ENCODE measurements at places on chromosomes 7 and 10.

DNA sequence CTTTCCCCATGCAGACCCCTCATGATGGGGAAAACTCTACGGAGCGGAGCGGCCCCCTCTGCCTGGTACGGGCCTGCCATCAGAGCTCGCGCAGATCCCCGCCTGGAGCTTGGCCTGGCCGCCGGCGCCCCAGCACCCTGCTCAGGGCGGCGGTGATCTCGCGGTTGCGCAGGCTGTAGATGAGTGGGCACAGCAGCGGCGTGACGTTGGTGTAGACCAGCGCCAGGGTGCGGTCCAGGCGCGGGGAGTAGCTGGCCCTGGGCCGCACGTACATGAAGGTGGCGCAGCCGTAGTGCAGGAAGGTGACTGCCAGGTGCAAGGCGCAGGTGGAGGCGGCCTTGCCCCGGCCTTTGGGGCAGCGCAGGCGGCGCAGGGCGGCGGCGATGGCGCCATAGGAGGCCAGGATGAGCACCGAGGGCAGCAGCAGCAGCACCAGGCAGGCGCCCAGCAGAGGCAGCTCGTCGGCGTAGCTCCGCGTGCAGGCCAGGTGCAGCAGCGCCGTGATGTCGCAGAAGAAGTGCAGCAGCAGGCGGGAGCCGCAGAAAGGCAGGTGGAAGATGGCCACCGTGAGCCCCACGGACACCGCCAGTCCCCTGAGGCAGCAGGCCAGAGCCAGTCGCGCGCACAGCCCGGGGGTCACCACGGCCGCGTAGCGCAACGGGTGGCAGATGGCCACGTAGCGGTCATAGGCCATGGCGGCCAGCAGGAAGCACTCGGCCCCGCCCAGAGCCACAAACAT lies 33.4 kb downstream of the TAS2R41 start:
- DNase-seq = no peak

GRCh38 chr10:86600296-86600695 lies 54.1 kb upstream of the OPN4 start:
- no peak for DNase-seq

DNA sequence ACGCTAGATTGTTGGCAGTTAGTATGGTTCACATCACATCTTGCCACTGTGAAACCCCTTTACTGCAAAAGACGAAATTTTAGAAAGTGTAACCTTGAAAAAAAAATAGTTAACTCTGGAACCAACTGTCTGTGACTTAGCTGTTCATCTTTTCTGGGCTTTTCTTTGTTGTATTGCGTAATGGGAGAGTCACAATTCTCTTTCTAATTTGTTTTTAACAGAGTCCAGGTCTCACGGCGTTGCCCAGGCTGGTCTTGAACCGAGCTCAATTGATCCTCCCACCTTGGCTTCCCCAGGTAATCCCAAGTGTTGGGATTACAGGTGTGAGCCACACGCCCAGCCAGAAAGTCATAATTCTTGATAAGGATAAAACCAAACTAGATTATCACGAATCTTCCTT lies 14.5 kb downstream of the UBE3C start:
- no peak for DNase-seq

- DNase-seq = no peak
These were observed 47.6 kb downstream of the SMURF1 start for GRCh38 chr7:99096124-99096887.

DNA sequence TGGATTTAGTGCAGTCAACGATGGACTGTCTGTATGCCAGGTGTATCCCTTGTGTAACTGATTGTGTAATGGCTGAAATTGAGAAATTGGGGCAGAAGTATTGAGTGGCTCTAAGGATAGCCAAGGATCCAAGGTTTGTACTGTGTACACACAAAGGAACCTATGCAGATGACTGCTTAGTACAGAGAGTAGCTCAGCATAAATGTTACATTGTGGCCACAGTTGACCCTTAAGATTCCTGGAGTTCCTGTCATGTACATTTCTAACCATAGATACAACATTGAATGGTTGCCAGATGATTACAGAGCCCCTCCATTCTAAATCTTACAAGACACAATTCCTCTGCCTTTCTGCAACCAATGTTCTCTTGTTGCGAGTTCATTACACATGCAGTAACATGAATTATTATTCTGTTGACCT lies 25.3 kb downstream of the CCDC126 start:
- no peak for DNase-seq

- no peak for DNase-seq
These were observed at the start of gene SLC18A2 for GRCh38 chr10:117240621-117241529. Gene SLC18A2, plus strand, starts transcription at chr10:117241114. Its CDS starts 580 bp downstream, at chr10:117241694.

- DNase-seq = no peak
These were observed 96.3 kb downstream of the CPED1 start for GRCh38 chr7:121084748-121085336.

GRCh38 chr7:68682910-68683309 lies 915.4 kb upstream of the AUTS2 start:
- peak; percentile 97 for DNase-seq

DNA sequence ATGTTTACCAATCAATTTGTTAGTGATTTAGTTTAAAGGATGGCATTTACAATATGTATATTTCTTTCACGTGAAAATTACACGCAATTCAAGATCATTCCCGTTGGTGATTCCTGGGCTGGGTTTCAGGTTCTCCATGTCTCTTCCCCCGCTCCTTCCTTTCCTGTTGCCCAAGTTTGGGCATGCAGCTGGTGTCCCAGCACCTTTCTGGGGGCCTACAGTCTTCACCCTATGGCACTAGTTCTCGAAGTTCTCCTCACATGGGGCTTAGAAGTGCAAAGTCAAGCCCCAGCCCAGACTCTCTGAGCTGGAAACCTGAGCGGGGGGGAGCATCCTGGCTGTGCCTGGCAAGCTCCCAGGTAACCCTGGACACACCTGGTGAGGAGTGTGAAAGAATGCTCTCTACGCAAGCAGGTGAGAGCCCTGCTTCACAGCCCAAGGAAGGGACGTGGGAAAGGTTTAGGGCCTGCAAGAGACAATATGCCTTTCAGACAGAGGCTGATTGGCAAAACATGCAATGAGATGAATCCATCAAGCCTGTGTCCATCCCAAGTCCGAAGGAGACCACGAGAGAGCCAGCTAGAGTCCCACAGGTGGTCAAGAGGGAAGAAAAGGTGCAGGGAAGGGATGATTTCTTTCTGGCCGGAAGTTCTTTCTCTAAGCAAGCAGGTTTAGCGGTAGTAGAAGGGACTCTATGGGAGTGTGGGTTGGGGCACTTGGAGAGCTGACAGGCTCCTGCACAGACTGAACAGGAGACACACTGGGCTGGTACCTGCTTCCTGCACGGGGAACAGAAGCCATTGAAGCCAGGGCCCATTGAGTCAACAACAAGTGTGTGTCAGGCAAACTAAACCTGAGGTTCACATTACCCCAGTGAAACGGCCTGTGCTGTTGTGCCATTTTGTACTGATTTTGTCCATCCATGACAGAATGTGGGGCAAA lies 131.1 kb downstream of the ADARB2 start:
- no peak for DNase-seq

GRCh38 chr10:59864141-59864962 lies 42.0 kb downstream of the CCDC6 start:
- DNase-seq = no peak

- no peak for DNase-seq
These were observed 62.6 kb downstream of the ADK start for GRCh38 chr10:74213571-74214162.

DNA sequence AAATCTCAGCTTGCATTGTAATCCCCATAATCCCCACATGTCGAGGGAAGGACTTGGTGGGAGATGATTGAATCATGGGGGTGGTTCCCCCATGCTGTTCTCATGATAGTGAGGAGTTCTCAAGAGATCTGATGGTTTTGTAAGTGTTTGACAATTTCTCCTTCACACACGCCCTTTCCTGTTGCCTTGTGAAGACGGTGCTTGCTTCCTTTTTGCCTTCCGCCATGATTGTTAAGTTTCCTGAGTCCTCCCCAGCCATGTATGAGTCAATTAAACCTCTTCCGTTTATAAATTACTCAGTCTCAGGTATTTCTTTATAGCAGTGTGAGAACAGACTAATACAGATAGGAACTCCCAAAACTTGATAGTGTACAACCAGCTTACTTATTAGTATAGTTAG lies 98.6 kb downstream of the CREM start:
- DNase-seq = no peak

- no peak for DNase-seq
These were observed 386.2 kb downstream of the KCNMA1 start for GRCh38 chr10:77251297-77252013.

- no peak for DNase-seq
These were observed 2.5 kb downstream of the INTS1 start for GRCh38 chr7:1501487-1502270.

DNA sequence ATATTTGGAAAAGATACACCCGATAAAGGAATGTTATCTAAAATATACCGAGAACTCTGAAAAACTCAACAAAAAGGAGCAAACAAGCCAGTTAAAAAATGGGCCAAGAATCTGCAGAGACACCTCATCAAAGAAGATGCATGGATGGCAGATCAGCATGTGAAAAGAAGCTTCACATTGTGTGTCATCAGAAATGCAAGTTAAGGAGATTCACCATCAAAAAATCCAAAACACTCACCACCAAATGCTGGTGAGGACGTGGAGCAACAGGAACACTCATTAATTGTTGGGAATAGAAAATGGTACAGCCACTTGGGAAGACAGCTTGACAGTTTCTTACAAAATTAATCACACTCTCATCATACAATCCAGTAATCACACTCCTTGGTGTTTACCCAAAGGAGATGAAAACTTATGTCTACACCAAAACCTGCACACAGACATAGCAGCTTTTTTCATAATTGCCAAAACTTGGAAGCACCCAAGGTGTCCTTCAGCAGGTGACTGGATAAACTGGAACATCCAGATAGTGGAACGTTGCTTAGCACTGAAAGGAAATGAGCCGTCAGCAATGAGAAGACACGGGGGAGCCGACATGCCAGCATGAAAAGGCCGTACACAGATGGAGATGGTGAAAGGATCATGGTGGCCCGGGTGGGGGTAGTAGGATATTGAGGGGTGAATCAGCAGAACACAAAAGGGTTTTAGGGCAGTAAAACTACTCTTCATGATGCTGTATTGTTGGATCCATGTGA lies 27.9 kb upstream of the PWWP2B start:
- DNase-seq = no peak

GRCh38 chr10:128574581-128575210 lies 448.5 kb upstream of the MKI67 start:
- no peak for DNase-seq

DNA sequence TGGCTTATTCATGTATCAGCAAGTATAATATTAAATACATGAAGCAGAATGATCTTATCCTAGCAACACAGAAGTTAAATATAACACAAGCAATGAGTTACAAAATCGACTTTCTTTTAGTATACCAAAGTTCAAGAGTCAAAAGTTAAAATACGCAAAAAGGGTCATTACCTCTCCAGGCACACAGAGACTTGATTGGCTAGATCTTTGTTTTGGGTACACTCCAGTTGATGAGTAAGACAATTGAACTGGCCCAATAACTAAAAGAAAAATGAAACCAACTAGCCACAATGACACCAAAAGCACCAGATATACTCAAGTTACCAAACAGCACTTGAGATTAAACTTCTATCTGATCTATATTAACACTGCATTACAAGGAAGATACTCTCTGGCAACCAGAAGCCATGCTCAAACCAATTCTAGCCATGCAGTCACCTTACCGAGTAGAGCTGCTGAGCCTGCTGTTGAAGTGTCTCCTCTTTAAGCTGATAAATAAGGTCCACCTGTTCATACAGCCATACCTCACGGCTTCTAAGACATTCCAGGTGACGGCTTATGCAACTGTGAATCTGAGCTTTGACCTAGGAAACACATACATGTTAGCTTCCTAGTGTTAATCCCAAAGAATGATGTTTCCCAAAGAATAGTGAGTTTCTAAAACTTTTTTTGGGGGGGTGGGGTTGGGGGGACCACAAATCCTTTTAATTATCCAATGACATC lies 15.6 kb downstream of the NCOA4 start:
- no peak for DNase-seq

DNA sequence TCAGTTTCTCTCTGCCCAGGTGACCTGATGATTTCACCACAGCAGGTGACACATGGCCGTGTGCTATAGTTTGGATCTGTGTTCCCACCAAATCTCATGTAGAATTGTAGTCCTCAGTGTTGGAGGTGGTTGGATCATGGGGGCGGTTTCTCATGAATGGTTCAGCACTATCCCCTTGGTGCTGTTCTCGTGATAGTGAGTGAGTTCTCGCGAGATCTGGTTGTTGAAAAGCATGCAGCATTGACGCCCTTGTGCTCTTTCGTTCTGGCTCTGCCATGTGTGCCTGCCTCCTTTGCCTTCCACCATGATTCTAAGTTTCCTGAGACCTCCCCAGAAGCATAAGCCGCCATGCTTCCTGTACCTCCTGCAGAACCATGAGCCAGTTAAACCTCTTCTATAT lies 85.2 kb upstream of the C1QL3 start:
- DNase-seq = no peak

GRCh38 chr7:102300643-102301221 lies 14.1 kb downstream of the SH2B2 start:
- no peak for DNase-seq

- DNase-seq = no peak
These were observed 111.7 kb upstream of the GJD4 start for GRCh38 chr10:35493196-35494118.

- no peak for DNase-seq
These were observed 63.9 kb downstream of the PPP1R9A start for GRCh38 chr7:94971051-94971867.

DNA sequence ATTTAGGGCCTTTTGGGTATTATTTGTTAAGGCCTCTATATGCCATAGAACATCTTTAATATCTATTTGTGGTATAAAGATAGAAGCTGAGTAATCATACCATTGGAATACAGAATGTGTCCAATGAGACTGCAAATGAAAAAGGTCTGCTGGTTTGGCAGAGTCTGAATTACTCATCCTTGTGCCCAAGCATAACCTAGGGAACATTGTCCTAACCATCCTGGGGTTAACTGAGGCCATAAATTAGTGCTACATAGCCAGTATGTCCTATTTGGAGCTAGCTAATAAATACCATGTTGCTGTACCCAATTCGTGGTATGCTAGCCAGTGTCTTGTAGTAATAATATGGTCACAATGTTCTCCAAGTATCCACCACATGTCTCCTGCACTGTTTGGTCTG lies 117.1 kb downstream of the ANKRD26 start:
- no peak for DNase-seq

- no peak for DNase-seq
These were observed 31.6 kb downstream of the CSTF2T start for GRCh38 chr10:51667678-51668335.

Measured in NCI-H2081 treated with DMSO at 0.1 percent for 48 hours (cell line).